ENCODE measurements at places on chromosomes 3 and 15. TPM values are rescaled to one million over a fixed set of nuclear protein-coding genes. Genes with fewer than 3 reads are reported as not detected.

GRCh38 chr3:112813016-112813415 is 33.6 kb downstream of the CD200R1L start:
- DNase-seq, result no peak

- DNase-seq, result peak; percentile 44
Measured at GRCh38 chr3:66195347-66195783, 25.4 kb upstream of the SLC25A26 start.

C3orf20 gene
- 0.30 TPM for polyA plus RNA-seq

DNA sequence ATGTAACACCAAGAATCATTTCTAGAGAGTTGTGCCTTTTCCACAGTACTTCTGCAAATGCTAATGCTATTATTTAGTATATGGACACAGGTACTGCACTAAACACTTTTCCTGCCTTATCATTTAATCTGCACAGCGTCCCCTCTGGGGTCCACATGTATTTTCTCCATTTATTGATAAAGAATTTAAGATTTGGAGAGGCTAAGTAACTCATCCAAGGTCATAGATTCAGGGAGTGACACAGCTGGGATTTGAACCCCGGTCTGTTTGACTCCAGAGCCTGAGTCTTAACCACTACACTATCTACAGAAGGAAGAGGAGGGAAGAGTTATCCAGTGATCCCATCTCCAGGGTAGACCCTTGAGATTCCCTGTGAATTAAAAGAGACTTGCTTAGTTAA is 24.9 kb upstream of the TPRG1 start:
- no peak for DNase-seq

ARNT2 gene
- 63.0 TPM for polyA plus RNA-seq

INO80 gene
- 20.9 TPM for polyA plus RNA-seq

GOLGA8R gene
- polyA plus RNA-seq, result 6.7 TPM

GRCh38 chr3:77186319-77186718 is 146.4 kb downstream of the ROBO2 start:
- no peak for DNase-seq

ANKRD34C gene
- 0.08 TPM for polyA plus RNA-seq

DNA sequence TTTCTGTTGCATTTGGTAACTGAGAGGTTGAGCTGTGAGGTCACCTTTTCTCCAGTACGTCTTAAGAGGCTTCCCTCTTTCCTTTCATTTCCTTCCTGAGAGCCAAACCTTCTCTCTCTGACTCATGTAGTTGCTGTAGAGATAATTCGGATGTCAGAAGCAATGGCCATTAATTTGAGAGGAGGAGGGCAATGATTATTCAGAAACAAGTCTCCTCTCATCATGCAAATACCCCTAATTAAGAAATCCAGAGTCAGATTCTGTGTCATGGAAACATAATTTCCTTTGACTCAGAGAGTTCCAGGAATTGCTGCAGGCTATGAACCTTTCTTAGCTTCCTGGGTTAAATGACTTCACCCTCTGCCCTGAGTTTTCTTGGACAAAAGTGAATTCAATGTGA is 59.0 kb upstream of the GSK3B start:
- DNase-seq, result no peak

- no peak for DNase-seq
Measured at GRCh38 chr3:193897288-193897687, 238.7 kb upstream of the HES1 start.

DLL4 gene
- 9.8 TPM for polyA plus RNA-seq

DNASE1L3 gene
- polyA plus RNA-seq, result 3.7 TPM

Measured in right renal pelvis (tissue), 4 donors.